ENCODE measurements at places on chromosomes 13 and 19.

DNA sequence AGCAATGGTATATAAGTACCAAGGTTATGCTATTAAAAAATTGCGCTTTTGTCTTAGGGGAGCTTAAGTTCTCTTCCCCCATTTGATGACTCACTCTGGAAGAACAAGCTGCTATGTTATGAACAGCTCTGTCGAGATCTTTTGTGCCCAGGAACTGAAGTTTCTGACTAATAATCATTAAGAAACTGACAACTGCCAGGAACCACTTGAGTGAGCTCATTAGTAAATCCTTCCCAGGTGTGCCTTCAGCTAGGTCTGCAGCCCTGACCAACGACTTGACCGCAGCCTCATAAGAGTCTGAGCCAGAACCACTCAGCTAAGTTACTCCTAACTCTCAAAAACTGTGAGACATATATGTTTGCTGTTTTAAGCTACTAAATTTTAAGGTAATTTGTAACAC is 147.8 kb downstream of the SLITRK6 start:
- ATAC-seq, result no peak

GRCh38 chr13:110714797-110715394 is 1.4 kb downstream of the ING1 start:
- no peak for ATAC-seq

DNA sequence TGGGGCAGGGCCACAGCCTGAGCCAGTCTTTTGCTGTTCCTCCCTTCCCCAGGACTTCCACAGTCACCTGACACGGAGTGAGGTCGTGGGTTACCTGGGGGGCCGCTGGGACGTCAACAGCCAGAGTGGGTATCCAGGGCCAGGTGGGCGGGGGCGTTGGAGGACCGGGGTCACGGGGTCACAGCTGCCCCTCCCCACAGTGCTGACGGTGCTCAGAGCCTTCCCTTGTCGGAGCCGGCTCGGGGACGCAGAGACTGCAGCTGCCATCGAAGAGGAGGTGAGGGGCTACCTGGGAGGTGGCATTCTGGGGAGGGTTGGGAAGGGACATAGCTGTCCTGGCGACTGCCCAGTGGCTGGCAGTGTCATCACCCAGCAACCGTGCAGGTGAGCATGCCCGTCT is 11.5 kb downstream of the MPND start:
- no peak for ATAC-seq

GRCh38 chr13:92781965-92782690 is 444.5 kb upstream of the GPC6 start:
- ATAC-seq, result no peak

GRCh38 chr19:7733376-7733775 is 1.5 kb upstream of the CLEC4G start:
- no peak for ATAC-seq

DNA sequence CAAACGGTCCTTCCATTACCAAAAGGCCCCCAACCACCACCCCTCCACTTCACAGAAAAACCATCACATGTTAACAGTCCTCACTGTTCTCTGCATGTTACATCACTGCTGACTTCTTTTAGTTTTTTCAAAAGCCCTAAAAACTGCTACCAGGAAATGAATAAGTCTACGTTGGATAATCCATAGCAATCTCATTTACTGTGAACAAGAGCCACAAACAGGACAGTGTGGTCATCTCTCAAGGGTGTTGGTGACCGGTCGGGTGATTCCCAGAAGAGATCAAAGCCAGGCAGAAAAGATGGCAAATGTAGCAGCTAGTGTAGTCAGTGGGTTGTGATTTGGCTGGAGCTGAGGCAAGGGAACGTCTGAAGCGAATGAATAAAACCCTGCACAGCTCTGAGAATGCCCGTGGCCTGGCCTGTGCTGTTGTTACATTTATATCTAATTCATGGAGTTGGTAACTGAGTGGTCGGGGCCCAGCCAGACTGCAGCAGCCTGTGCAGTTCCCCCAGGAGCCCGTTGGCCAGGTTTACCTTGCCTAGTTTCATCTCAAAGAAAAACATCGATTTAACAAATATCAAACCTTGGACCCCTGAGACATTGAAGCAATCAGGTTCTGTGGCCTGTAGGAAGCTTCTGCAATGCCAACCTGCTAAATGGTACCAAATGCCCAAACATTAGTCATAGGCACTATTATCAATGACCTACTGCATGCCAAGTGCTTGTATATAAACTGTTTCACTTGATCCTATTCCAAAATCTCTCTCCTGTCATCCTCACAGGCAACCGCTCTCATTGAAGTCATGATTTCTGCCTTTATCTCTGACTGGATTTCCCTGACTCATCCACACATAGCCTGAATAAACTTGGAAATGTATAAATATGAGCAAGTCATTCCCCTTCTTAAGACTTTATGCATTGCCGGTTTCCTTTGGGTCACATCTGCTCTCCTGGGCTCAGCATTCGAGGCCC is 153.8 kb upstream of the SERP2 start:
- no peak for ATAC-seq

DNA sequence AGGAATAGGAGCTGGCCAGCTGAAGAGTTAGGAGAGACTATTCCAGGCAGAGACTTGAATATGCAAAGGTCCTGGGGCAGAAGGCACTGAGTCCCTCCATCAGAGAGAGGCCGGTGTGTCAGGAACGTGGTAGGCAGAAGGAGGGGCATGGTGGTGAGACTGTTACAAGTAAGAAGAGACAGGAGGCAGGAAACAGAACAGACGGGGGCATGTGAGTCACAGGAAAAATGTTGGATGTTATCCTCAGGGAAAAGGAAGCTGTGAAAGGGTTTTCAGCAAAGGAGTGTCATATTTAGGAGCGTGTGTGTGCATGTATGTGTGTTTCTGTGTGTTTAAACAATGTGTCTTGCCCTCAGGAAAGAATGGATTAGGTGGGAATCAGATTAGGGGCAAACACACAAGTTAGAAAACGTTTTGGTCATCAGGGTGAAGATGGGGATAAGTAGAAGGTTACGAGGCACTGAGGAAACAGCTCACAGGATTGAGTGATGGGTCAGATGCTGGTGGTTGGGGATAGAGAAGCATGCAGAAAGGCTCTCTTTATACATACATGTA is 1.1 kb downstream of the EDDM13 start:
- ATAC-seq, result no peak

DNA sequence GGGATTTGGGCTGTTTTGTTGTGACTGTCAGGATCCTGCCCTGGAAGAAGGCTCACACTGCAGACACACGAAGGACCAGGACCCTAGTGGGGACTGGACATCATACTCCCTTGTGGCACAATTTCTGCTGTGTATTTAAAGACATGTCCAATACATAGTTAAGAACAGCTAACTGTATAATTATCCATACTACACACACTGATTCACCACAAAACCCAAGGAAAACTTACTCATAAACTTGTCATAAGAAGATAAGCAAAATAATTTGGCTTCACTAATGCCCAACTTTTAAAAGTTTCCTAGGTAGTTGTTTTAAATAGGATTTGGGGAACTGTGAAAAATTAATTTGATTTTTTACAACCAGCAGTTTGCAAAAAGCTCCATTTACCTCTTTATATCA is 46.1 kb downstream of the LATS2 start:
- ATAC-seq, result no peak

DNA sequence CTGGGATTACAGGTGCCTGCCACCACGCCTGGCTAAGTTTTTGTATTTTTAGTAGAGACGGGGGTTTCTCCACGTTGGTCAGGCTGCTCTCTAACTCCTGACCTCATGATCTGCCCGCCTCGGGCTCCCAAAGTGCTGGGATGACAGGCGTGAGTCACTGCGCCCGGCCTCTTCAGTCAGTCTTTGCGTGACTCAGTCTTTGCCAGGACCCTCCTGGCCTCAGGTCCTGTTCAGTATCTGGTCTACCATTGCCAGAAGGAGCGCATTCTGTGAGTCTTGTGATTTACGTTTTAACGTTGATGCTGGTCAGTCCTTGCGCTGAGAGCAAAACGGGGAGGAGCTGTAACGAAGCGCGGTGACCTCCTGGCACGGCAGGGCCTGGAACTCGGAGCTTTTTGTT is 7.6 kb upstream of the HMG20B start:
- no peak for ATAC-seq

DNA sequence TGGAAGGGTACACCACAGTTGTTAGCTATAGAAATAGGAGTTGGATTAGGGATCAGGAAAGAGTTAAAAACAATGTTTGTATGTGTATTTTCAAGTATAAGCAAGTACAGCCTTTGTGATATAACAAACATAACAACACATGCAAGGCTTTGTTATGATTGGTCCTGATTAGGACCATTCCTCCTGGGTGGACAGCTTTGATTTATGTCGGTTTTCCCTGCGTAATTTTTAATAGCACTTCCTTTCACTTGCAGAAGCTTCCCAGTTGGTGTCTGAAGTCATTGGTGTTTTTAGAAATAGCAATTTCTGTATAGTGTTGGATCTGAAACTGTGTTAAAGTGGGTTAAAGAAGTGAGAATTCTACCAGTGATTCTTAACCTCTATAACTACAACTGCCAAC is 10.0 kb downstream of the FNDC3A start:
- no peak for ATAC-seq

DNA sequence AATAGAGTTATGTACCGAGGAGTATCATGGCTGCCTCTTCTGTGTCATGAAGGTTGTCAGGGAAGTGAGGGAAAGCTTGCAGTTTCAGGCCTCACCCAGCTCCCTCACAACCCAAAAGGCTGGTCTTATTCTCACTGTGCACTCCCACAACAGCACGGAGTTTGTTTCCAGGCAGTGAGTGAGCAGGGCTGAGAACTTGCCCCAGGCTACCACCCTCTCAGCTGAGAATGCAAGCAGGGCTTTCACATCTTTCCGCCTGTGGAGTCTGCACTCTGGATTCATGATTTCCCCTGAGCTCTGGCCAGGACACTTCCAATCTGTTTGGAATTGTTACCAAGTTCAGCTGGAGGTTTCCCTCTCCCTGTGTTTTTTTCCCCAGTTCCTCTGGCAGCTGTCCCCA is 2284.7 kb upstream of the PCDH20 start:
- ATAC-seq, result peak; percentile 16

- ATAC-seq, result no peak
Measured at GRCh38 chr19:42155796-42156195, 23.6 kb upstream of the POU2F2 start.

GRCh38 chr19:5956728-5957127 is 21.2 kb downstream of the RANBP3 start:
- no peak for ATAC-seq

- peak; percentile 61 for ATAC-seq
Measured at GRCh38 chr19:12793290-12794195, 2.3 kb downstream of the JUNB start.

DNA sequence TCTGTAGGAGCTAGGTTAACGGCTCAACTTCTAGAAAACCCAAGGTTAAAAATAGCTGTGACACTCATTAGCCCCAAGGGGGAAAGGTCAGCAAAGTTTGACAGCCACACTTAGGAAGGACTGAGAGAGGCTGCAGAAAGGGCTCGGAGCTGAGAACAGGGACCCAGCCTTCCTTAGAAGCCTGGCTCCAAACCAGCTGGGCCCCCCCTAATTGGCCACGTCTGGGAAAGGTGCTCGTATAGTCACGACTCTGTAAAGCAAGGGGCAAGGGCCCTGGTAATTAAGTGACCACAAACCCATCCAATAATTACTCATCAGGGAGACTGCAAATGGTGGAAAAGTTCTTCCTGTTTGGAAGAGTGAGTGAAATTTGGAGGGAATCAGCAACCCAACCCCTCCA is 90.5 kb downstream of the RNASEH2B start:
- no peak for ATAC-seq

DNA sequence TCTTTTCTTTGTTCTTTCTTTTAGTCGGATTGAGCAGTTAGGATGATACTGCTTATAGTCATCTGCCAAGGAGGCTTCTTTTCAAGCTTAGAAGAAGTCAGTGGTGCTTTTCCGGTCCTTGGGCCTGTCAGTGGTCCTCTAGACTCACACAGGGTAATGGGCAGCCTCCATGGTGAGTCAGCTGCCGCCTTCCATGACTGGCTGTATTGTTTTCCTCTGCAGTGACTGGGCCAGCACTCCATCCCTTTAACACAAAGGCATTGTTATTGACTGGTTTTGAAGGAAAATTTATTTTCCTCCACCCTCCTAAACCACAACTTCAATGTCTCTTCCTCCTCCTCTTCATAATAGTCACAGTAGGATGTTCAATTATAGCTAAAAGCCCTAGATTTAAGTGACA is 47.1 kb upstream of the CNMD start:
- ATAC-seq, result no peak

GRCh38 chr19:15466851-15467733 is 2.7 kb upstream of the RASAL3 start:
- ATAC-seq, result peak; percentile 62

- ATAC-seq, result no peak
Measured at GRCh38 chr19:8259142-8259921, 48.8 kb downstream of the CD320 start.

GRCh38 chr13:51727634-51728274 is 76.2 kb downstream of the DHRS12 start:
- no peak for ATAC-seq

GRCh38 chr13:21834521-21834920 is 163.6 kb downstream of the FGF9 start:
- ATAC-seq, result no peak

GRCh38 chr13:31208559-31209122 is 8.9 kb downstream of the B3GLCT start:
- ATAC-seq, result peak; percentile 53

DNA sequence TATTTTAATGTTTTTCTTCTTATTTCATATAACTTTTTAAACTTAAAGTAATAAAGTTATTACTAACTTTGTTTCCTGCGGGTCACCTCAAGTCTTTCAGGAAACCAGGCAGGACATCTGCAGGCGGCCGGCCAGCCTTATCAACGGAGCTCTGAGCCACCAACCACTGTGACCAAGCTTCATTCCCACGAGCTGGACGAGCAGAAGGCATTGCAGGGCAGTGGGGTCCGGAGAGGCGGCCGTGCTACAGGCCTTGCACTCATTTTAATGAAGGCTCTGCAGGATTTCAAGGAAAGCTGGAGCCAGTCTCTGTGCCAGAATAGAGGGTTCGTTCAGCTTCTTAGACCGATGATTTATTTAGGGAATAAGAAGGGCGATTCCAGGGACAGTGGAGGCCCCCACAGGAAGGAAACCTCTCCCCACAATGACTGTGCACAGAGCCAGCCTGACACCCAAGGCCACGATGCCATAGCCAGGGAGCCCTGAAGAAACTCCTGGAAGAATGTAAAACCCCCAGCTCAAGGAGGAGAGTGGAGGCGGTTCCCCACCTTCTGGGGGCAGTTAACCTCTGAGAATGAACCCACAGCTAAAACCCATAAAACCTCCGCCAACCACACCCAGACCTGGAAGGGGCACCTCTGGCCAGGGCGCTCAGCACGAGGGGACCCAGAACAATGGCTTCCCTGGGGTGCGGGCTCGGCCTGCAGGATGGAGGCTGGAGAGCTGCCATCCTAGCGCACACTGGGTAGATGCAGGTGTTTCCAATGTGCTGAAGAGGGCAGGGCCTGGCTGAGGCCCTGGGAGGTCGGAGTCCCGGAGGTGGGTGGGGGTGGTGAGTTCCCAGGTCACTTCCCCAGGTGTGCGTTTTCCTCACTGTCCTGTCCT is 75.0 kb downstream of the RASA3 start:
- ATAC-seq, result no peak

GRCh38 chr13:27622102-27622820 is 569 bp downstream of the POLR1D start:
- no peak for ATAC-seq

Measured in stimulated activated memory B cell treated with anti-CD40 and anti-IgM and Interleukin-4, amounts not matched to agents 10 μg/mL and 1 μg/mL and 100 μg/mL, for 72 hours (primary cell).